Aorta (tissue), 5 donors: ENCODE measurements at places on chromosomes 3 and 15. TPM values are rescaled to one million over a fixed set of nuclear protein-coding genes. Genes with fewer than 3 reads are reported as not detected.

- DNase-seq, result no peak
- H3K36me3 ChIP-seq, result no peaks in the 10 kb centered on the region
- H3K4me1 ChIP-seq, result no peaks in the 10 kb centered on the region
- H3K27ac ChIP-seq, result no peak overlapping the region
- H3K4me3 ChIP-seq, result no peak overlapping the region
- H3K27me3 ChIP-seq, result no peaks in the 10 kb centered on the region
Observed at GRCh38 chr15:93771196-93772030, 459.9 kb upstream of the MCTP2 start.

DNA sequence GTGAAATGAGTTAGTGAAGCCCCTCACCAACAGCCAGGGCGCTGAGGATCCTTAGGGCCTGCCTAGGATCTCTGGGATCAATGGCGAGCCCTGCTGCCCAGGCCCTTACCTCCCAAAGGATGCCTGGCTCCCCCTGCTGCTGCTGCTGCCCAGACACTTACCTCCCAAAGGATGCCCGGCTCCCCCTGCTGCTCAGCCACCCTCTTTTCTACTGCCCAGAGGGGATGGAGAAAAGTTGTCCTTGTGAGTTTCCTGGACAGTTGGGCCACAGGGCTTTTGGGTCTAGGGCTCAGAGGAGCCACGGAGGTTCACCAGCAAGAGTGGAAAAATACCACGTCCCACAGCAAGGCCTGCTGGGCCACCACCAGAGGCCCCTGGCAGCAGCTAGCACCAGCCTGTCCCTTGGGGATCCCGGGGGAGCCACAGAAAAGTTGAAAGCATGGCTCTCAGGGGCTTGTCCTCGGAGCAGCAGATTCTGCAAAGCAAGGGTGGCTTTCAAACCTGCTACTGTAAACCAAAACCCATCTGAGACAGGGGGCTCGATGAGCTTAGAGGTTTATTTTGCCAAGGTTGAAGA lies 59.4 kb downstream of the SLC6A6 start:
- H3K4me1 ChIP-seq, result no peaks in the 10 kb centered on the region
- H3K27ac ChIP-seq, result no peak overlapping the region
- DNase-seq, result peak; percentile 83

GRCh38 chr15:41794081-41794480 lies 19.8 kb downstream of the MAPKBP1 start:
- H3K36me3 ChIP-seq, result no peaks in the 10 kb centered on the region
- no peak overlapping the region for H3K27ac ChIP-seq
- H3K27me3 ChIP-seq, result no peaks in the 10 kb centered on the region
- H3K4me1 ChIP-seq, result peaks cover 9% of the 10 kb centered on the region

DNA sequence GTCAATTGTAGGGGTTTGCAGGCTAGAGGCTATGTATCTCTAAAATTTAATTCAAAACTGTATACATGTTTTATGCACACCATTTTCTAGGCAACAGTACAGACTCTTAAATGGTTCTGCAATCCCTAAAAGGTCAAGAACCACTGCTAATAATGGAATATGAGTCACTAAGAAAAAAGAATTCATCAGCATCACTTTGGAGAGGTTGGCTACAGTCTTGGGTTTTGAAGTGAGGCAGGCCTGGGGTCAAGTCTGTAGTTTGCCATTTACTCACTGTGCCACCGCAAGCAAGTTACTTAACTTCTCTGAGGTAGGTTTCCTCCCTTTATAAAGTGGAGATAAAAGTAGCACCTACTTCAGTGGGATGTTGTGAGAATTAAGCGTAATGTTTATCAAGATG lies 33.7 kb downstream of the THRB start:
- peaks cover 2% of the 10 kb centered on the region for H3K4me1 ChIP-seq
- H3K27me3 ChIP-seq, result no peaks in the 10 kb centered on the region
- H3K27ac ChIP-seq, result no peak overlapping the region
- no peak overlapping the region for H3K4me3 ChIP-seq

GRCh38 chr3:30258426-30259392 lies 347.7 kb upstream of the TGFBR2 start:
- DNase-seq, result no peak
- no peaks in the 10 kb centered on the region for H3K36me3 ChIP-seq
- H3K27me3 ChIP-seq, result no peaks in the 10 kb centered on the region
- no peak overlapping the region for H3K27ac ChIP-seq
- no peak overlapping the region for H3K4me3 ChIP-seq

DNA sequence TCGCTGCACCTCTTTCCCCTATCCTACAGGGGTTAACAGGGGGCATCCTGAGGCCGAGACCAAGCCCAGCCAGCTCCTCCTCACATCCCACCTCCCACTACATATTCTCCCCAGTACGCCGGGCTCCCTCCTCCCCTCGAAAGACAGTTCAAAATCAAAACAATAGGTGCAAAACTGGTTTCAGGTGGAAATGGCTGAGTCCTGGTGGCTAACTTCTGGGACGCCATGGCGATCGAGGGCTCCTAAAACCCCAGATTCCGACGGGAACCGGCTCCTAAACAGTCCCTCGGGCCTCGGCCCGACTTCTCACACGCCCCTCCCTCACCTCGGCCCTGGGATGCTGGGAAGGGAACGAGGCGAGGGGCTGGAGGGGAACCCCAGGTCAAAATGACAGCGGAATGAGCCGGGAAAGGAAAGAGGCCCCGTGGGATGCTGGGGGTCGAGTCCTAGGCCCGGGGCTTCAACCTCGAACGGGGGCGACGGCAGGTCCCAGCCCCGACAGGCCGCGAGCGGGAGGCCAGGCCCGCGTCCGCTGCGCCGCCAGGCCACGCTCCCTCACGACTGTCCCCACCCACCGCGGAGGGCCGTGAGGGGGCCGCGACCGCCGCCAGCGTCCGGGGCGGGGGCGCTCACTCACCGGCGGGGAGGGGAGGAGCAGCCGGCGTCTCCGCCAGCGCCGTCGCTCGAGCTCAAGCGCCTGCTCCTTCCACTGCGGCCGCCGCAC lies 492 bp downstream of the TMCC1 start:
- no peaks in the 10 kb centered on the region for H3K27me3 ChIP-seq
- H3K36me3 ChIP-seq, result no peaks in the 10 kb centered on the region
- H3K27ac ChIP-seq, result peak overlapping the region; percentile 83
- DNase-seq, result peak; percentile 79

DNA sequence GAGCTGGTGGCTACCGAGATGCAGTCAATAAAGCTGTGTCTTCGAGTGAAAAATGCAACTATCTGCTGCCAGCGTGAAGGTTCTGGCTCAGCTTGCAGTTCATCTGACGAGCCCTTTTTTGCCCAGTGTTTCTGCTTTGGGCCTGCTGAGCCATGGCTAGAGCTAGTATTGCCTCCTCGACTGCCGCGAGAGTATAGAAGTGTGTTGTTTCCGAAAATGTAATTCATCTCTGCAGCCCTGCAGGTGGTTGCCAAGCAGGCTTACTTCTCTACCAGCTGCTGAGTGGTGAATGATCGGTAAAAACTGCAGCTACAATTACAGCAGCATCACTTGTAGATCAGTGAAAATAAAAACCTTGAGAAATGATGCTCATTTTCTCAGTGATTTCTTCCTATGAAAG lies 114.8 kb downstream of the DLG1 start:
- no peak overlapping the region for H3K4me3 ChIP-seq
- H3K4me1 ChIP-seq, result no peaks in the 10 kb centered on the region
- no peak overlapping the region for H3K27ac ChIP-seq
- no peaks in the 10 kb centered on the region for H3K36me3 ChIP-seq
- H3K27me3 ChIP-seq, result no peaks in the 10 kb centered on the region

DNA sequence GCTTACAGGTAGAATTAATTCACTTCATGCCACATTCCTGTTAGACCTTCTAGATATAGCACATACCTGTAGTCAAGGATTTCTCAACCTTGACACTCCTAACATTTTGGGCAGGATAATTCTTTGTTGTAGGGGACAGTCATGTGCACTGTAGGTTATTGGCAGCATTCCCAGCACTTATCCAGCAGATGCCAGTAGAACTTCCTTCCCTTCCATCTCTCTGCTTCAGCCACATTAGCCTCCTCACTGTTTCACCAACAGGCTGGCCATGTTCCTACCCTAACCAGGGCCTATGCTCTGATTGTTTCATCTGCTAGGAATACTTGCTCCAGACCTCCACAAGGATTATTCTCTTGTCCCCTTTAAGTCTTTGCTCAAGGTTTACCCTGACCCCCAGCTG lies 68.0 kb upstream of the STAC start:
- H3K36me3 ChIP-seq, result no peaks in the 10 kb centered on the region
- no peak for DNase-seq
- H3K4me3 ChIP-seq, result no peak overlapping the region
- no peaks in the 10 kb centered on the region for H3K27me3 ChIP-seq

DNA sequence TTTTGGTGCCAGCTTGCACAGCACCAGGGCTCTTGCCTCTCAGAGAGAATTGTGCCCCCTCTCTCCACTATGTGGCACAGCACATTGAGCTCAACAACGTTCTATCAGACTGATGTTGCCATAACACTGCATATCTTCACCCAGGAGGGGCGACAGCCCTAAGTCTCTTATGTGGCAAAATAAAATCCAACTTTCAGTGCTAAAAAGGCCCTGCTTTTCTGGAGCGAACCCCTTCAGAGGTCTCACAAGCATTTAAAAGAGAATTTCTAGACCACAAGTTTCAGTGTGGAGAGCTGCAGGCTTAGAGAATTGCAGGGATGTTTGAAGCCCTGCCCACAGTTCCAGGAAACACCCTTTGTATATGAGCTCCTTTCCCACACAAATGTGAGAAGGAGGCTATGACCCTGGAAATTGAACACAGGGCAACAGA lies 85.5 kb downstream of the LIPC start:
- no peak for DNase-seq
- no peaks in the 10 kb centered on the region for H3K27me3 ChIP-seq
- H3K4me1 ChIP-seq, result peaks cover 4% of the 10 kb centered on the region
- no peaks in the 10 kb centered on the region for H3K36me3 ChIP-seq
- H3K27ac ChIP-seq, result no peak overlapping the region

GRCh38 chr3:41522612-41523011 lies 323.3 kb downstream of the CTNNB1 start:
- H3K27me3 ChIP-seq, result no peaks in the 10 kb centered on the region
- no peaks in the 10 kb centered on the region for H3K36me3 ChIP-seq
- DNase-seq, result no peak
- H3K4me1 ChIP-seq, result no peaks in the 10 kb centered on the region

- no peaks in the 10 kb centered on the region for H3K4me1 ChIP-seq
- no peak overlapping the region for H3K27ac ChIP-seq
- DNase-seq, result no peak
- H3K4me3 ChIP-seq, result no peak overlapping the region
- no peaks in the 10 kb centered on the region for H3K36me3 ChIP-seq
- no peaks in the 10 kb centered on the region for H3K27me3 ChIP-seq
Observed at GRCh38 chr3:84683493-84683892, 275.3 kb upstream of the CADM2 start.

- H3K27me3 ChIP-seq, result no peaks in the 10 kb centered on the region
- no peak for DNase-seq
- no peak overlapping the region for H3K4me3 ChIP-seq
- no peak overlapping the region for H3K27ac ChIP-seq
Observed at GRCh38 chr3:193776626-193777358, 183.8 kb downstream of the OPA1 start.

Gene FETUB
- not detected for total RNA-seq

Gene TRANK1
- 24.9 TPM for total RNA-seq

Gene LIPH
- 0.62 TPM for total RNA-seq

Gene NR1I2
- total RNA-seq, result not detected

Gene GAP43
- total RNA-seq, result 1.1 TPM

Gene FBXO40
- not detected for total RNA-seq

Gene ATR
- total RNA-seq, result 30.0 TPM

Gene TSC22D2
- total RNA-seq, result 43.9 TPM

Gene PCSK6
- 5.0 TPM for total RNA-seq

Gene XCR1
- 0.26 TPM for total RNA-seq

Gene LXN
- total RNA-seq, result 37.8 TPM
